D721Med (cell line): ENCODE measurements at places on chromosomes 6 and 20.

- no peak for DNase-seq
Measured at GRCh38 chr6:134201716-134202115, 116.2 kb downstream of the SGK1 start.

GRCh38 chr6:134437376-134437775 is 119.5 kb upstream of the SGK1 start:
- no peak for DNase-seq

DNA sequence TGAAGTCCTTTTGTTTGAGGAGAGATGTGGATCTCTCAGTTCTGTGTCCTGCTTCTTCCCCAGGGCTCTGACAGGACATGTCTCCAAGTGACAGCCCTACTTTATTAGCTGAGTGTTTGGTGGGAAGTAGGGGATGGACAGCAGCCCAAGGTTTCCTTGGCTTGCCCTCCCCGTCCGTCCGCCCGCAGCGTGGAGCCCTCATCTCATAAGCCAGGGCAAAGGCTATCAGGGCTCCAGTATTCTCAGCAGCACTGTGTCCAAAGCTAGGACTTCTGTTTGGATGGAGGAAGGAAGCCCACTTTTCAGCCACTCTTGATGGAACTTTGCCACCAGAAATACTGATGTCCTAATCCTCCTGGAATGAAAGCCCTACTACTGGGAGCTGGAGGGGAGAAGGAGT is 13.6 kb downstream of the CDC5L start:
- DNase-seq = no peak

DNA sequence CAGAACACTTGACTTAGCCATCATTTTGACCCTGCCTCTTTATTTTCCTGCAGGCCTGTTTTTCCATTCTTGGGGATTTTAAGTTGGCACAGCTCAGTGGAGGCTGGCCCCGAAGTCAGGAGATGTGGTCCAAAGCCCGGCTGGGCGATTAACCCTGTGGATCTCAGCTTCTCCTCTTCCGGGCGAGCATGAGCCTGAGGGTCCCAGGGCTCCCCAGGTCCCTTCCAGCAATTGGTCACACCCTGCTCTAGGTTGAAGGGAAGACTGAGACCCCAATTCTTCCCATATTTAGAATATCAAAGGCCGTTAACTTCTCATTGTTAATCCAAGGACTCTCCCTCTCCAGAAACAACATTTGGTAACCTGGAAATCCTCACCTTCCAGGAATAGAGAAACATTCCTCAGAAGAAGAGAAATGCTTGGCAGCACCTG is 2.3 kb downstream of the THBS2 start:
- no peak for DNase-seq

- peak; percentile 48 for DNase-seq
Measured at GRCh38 chr6:149840345-149841075, 23.6 kb downstream of the LRP11 start.

GRCh38 chr6:138104618-138105213 is 2.5 kb downstream of the PERP start:
- no peak for DNase-seq

GRCh38 chr6:52139985-52140680 is 46.0 kb upstream of the IL17A start:
- DNase-seq = no peak

- no peak for DNase-seq
Measured at GRCh38 chr6:93678841-93679454, 259.6 kb upstream of the EPHA7 start.

- DNase-seq = no peak
Measured at GRCh38 chr6:65450451-65450850, 256.6 kb downstream of the EYS start.

GRCh38 chr20:57856658-57857057 is 146.8 kb upstream of the PMEPA1 start:
- no peak for DNase-seq

DNA sequence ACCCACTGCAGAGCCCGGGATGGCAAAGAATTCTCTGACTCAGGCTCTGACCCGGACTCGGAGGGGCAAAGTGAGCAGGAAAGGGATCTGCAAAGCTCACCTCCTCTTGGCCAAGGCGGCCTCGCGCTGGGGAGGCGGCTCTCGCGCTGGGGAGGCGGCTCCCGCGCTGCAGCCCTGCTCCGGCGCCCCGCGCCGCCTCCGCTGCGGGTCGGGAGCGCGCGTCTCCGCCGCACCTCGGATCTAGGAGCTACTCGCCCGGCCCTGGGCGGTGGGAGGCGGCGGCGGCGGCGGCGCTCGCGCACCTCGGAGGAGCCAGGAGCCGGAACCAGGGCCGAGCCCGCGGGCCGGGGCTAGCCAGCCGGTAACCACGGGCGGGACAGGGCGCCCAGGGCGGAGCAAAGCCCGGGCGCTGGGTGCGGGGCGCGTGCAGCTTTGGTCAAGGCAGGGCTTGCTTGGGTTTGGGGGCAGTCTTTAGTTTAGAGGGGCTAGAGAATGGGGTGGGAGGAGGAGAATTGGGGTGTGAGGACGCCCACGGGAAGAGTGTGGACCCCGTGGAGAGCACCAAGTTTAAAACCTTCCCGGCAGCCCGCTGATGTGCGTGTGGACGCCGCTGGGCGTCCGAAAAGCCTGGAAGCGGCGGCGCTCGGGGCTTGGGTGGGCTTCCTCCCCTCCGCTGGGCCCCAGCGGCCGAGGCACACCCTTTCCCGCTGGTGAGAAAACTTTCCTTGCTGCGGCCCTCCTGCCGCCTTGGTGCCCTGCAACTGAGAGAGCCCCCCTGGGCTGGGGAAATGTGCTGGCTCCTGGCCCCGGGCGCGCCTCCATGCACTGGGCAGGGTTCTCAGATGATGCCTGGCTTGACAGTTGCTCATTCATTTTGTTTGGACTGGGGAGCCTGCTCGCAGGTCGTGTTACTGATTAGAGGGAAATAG is at the start of gene MRAP2:
Gene MRAP2, plus strand, starts transcription at position 250 of the 929 bp plus-strand sequence. CDS start 21,547 bp downstream, outside the sequence.
- DNase-seq = no peak

GRCh38 chr6:159915397-159915796 is 24.6 kb downstream of the MAS1 start:
- no peak for DNase-seq

GRCh38 chr20:49508435-49509199 is 26.1 kb upstream of the KCNB1 start:
- peak; percentile 70 for DNase-seq

DNA sequence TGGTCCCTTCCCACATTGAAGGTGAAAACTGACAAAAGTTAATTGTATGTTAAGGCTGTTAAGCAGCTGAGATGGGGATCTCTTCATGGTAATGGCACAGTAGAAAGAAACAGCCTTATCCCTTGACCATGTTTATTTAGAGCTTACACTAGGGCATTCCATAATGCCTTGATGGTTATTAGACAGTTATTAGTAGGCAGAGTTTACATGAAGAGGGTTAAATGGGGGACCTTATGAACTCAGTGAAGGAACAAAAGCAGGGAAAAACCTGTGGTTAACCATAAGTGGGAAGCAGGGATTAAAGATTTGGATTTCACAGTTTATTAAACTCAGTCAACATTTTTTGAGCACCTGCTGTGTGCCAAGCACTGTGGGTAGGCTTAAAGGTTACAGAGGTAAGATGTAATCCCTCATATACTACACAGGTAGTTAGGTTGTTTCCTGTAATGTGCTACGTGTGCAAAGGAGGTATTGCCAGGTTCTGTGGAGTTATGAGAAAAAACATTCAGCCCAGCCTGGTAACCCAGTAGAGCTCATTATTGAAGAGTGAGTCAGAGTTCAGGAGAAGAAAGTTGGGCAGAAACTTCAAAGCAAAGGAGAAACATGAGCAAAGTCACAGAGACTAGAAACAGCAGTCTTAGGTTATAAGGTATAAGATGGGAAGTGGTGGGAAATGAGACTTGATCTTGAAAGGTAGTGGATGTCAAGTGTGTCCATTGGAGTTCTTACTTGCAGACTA is 32.3 kb upstream of the GNRH2 start:
- DNase-seq = no peak

DNA sequence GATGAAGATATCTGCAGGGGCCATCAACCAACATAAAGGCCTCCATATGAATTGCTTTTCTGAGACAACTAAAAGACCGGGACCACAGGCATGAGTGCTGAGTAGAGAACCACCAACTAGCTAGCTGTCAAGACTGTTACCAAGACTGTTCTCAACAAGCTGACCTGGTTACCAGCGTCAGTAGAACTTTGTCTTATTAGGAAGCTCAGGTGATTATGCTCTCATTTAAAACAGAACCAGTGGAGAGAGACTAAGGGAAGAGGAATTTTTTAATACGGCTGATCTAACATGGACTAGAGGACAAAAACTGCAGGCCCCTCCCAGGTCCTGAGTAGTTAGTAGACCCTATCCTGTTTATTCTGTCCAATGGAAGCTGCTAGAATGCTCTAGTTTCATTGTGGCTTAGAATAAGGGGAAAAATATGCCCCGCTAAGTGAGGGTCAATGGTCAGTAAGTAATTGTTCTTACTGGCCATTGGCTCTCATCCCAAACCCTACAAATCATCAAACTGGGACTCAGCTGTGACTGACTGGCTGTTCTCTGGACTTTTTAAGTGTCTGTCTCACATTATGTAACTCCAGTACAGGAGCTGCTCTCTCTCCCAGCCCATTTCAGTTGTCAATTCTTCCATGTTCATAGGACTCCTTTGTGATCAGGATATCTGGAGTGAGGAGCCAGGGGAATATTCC is 3.8 kb upstream of the DYNLRB1 start:
- DNase-seq = no peak

DNA sequence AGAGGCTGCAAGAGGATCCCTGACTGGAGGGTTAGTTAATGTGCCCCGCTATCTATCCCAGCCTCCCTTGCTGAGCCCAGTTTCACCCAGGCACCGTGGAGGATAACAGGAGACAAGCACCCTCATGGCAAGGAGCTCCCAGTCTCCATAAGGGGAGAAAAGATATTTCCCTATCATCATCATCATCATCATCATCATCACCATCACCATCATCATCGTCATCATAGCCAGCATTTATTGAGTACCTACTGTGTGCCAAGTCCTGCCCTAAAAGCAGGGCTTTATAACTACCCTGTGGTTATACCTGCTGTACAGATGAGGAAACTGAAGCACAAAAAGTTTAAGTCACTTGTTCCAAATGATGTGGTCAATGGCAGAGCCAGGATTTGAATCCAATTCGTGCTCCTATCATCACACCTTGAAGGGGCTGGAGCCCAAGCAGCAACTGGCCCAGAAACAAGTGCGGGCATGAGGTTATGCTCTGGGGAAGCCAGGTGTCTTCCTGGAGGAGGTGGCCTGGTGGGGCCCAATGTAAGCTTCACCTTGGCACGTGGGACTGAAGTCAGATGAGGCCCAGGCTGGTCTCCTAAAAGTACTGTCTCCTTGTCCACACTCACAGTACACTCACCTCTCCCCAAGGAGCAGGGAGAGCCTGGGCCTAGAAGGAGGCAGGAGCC is 10.0 kb downstream of the GLP1R start:
- DNase-seq = no peak

GRCh38 chr6:137146206-137146605 is 27.2 kb downstream of the IL22RA2 start:
- DNase-seq = no peak

DNA sequence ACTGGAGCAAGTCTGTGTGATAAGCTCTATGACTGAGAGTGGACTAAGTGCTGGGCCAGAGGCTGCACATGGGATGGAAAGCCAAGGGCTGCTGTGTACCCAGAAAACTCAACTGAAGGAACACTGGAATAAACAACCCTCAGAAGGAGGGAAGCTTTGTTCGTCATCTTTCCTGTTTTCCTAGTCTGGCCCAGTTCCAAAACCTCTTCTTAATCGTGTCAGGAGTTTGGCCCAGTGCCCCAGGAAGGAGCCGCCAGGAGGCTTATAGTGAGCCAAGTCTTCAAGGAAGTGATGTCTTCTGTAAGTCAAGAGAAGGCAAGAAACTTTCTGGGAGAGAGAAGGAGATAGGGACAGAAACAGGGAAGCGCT is 23.3 kb upstream of the TOP1 start:
- no peak for DNase-seq

- no peak for DNase-seq
Measured at GRCh38 chr6:166119116-166119911, 48.3 kb downstream of the TBXT start.

DNA sequence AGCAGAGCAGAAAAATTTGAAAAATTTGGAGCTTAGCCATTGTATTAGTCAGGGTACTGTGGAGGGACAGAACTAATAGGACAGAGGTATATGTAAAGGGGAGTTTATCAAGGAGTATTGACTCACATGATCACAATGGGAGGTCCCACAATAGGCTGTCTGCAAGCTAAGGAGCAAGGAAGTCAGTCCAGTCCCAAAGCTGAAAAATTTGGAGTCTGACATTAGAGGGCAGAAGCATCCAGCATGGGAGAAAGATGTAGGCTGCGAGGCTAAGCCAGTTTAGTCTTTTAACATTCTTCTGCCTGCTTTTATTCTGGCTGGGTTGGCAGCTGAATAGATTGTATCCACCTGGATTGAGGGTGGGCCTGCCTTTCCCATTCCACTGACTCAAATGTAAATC is 82.0 kb downstream of the SMPDL3A start:
- DNase-seq = no peak

DNA sequence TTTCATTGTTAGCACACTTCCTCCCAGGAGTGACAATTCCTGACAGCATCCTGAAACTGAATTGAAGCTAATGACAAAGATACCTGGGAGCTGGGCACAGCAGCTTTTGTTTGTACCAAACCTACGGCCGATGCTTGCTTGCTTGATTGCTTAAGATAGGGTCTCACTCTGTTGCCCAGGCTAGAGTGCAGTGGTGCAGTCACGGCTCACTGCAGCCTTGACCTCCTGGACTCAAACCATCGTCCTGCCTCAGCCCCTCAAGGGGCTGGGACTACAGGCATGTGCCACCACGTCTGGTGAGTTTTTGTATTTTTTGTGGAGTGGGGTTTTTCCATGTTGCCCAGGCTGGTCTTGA is 84.7 kb upstream of the SCP2D1 start:
- DNase-seq = no peak

DNA sequence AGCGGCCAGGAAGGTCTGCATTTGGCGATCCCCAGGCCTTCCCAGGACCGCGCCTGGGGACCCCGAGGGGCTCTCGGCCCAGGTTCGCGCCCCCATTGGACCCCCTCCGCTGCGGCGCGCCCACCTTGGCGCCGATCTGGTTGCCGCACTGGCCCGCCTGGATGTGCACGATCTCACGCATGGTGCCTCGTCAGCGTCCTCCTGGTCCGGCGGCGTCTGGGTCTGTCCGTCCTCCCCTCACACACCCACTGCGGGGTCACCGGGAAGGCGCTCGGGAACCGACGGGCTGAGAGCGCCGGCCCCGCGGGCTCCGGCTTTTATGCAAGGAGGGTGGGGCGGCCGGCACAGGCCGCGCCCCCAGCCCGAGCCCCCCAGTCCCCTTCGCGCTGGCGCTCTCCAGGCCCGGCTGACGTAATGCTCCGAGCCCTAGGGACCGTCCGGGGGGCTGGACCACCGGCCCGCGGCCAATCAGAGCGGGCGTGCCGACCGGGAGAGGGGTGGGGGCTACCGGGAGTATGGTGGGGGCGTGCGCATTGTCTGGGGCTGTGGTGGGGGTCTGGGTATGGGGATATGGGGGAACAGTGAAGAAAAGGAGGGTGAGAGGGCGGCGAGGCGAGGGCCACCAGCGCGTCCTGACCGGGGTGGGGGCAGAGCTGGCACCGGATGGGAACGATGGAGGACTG is at the start of gene TUBB2B:
Gene TUBB2B, minus strand, starts transcription at position 291 of the 683 bp plus-strand sequence. Its CDS starts 110 bp downstream, at position 181.
- peak; percentile 86 for DNase-seq

GRCh38 chr20:61852268-61853072 is 213.2 kb downstream of the TAF4 start:
- no peak for DNase-seq
